ENCODE measurements at places on chromosomes 13 and 19.

DNA sequence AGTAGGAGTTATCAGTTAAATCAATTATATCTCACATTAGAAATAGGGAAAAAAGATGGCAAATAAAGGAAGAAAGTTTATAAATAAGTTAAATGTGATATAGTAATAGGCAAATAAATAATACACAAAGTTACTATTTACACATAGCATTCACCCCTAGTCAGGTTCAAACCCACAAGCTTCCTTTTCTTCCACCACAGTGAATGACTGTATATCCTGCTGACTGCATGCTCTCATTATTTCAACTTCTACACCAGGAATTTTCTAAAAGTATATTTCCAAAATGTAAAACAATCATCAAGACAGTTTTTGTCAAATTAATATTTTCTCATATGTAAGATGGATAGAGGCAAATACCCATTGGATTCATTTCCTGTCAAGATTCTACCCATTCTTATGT, 548.6 kb upstream of the SLITRK5 start:
- DNase-seq: no peak

DNA sequence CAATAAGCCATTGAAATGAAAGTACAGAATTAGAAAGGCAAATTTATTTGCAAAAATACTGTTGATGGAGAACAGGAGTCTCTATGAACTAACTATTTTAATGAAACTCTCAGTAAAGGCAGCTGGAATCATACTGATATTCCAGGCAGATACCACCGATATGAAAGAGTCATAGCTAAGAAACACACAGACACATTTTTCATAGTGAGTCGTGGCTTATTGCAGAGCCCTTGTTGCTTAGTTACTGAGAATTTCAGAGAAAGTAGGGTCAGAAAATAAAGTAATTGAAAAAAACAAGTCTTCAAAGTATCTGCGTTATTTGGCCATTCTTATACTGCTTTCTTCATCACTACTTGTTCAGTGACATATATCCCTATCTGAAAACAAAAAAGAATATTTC, 1890.9 kb downstream of the PCDH9 start:
- no peak for DNase-seq

DNA sequence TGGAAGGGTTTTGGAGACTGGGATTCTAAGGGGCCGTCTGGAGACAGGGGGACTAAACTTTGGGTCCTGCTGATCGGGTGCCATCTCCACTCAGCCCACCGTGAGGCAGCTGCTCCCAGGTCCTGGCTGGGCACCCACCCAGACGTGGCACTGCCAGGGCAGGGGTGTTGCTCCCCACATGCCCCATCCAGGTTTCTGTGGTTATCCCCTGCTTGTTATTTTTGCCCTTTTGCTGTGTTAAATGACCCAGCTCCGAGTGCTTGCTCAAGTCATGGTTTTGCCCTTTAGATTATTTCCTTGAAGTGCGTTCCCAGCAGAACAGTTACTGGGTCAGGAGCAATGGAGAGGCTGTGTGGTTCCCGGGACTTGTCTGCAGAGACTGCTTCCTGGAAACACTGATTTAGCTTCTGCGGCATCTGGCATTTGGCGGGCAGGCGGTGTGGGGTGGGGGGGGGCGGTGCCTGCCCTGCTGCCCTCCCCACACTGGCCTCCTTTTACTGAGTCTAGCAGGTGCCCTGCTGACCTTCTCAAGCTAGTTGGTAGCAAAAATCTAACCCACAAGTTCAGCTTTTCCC, 1.9 kb downstream of the RAB11B start:
- DNase-seq: no peak

- no peak for DNase-seq
These were observed 4.6 kb upstream of the ZNF845 start for GRCh38 chr19:53328967-53329366.

GRCh38 chr19:15149737-15150136, 42.5 kb downstream of the SYDE1 start:
- DNase-seq: no peak

DNA sequence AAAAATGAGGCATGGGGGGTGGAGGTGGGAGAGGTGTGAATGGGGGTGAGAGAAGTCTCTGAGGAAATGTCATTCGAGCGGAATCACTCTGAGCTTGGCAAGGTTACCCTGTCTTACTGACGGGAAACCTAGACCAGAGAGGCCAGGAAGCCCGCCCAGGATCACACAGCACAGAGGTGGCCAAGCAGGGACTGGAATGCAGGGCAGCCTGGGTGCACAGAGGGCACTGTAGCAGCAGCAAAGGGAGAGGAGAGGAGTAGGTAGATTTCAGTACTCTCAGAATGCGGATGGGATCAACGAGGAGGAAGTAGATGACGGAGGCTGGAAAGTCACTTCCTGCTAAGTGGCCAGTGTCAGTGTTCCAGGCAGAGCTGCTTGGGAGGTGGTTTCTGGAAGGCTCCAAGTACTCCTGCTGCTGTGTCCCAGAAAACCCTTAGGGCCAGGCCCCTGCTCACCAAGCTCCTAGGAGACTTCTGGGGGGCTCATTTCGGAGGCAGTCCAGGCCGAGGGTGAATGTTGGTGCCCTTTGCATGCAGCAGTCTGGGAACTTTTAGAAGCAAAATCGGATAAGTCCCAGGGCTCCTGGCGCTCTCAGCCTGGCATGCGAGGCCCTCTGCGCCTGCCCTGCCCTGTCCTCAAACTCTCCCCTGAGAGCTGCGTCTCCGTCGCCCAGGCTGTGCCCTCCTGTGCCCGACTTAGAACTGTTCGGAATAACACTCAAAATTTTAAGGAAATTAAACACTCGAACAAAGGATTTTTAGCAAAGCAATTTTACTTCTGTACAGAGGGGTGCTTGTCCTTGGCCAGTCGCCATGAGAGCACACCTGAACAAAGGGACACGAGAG, 33.5 kb downstream of the DNM2 start:
- DNase-seq: no peak

DNA sequence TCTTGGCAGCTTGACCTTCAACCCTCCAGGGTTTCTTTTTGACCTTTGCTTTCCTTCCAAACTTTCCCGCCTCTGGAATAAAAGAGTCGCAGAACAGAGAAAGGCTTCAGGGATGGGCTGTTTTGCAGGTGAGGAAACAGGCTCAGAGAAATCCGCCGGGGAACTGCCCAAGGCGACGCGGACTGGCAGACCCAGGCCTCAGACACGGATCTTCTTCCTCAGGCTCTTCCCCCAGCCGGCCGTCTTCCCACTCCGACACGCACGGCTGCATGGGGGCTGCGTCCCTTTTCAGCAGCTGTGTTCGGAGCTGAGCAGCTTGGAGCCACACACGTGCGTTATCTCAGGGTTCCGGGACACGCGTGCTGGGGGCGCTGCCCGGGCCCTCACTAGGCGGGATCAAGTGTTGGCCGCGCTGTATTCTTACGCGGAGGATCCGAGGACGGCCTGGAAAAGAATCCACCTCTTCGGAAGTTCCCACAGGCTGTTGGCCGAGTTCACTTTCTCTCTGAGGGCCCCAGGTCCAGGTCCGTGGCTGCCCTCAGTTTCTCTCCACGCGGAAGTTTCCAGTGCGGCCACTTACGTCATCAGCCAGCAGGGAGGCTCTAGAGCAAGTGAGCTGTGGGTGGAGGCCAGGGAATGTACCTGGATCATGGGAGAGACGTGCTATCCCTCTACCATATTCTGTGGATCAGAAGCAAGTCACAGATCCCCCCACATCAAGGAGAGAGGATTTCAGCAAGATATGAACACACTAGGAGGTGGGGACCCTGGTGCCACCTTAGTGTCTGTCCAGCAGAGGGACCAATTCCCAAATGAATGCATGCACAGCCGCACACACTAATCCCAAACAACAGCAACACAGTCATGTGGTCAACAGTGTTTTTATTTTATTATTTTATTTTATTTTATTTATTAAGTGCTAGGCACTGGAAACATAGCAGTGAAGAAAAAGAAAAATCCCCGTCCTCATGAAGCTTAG, 100.4 kb downstream of the ING1 start:
- DNase-seq: no peak

DNA sequence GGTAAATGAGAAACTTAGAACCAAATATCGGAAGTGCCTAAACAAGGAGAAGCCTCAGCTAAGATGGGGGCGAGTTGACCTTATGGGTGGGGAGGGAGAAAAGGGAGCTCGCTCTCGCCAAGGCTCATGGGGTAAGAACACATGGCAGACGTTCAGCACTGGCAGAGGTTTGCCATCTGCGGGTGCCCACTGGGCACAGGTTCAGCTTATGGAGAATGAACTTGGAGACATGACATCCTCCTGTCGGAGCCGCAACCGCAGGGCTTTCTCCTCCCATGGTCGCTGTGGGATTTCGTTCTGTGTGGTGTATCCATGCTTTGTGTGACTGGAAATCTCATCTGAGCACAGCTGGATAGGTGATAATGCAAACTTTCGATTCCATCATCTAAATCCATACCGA, 36.1 kb upstream of the PEPD start:
- DNase-seq: no peak

- no peak for DNase-seq
These were observed 26.0 kb downstream of the FPR3 start for GRCh38 chr19:51820831-51821446.

- no peak for DNase-seq
These were observed 12.5 kb downstream of the NCAN start for GRCh38 chr19:19224150-19224851.
